ENCODE measurements at places on chromosomes 2 and 18.

- no peak for DNase-seq
These were observed 51.3 kb upstream of the FOSL2 start for GRCh38 chr2:28341208-28341891.

DNA sequence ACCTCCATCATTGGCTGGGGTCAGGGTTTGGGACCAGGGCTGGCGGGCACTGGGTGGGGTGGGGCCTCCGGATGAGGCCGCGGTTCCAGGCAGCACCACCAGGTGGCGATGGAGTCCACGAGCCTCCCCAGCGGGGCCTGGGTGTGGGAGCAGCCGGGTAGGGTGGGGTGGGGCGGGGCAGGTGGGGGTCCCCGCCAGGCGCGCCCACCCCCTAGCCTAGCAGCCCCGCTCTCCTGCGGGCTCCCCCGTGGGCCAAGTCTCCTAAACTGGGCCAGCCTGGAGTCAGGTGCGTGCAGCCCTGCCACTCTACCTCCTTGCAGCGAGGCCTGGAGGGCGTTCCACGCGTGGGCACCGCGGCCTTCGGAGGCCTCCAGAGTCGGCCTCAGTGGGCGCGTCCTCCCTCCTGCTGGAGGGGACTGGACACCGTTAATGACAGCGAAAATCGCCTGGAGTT, 187.5 kb downstream of the TWIST2 start:
- DNase-seq: peak; percentile 23

DNA sequence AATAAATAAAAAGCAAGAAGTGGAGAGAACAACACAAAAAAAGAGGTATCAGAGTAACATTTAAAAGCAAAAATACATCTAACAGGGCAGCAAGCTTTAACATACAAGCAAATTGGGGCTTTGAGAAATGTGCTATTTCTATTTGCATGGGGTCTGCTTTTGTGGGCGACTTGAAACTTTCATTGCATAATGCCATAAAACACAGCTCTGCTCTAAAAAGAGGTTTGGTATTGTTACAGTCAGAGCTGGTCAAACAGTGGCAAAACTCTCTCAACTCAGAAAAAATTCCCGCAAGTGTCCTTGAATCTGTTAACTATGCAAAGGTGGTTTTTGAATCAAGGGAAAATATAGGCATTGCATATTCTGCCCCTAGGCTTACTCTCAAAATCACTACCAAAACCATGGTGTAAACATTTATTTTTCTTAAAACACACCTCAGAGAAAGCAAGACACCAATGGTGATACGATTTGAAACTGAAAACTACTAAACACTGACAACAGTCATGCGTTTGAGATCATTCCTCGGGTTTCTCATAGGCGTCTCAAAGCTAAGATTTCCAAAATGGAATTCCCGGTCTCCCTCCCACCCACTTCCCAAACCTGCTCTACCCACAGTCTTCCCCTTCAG, 45.5 kb downstream of the RNF152 start:
- DNase-seq: no peak

DNA sequence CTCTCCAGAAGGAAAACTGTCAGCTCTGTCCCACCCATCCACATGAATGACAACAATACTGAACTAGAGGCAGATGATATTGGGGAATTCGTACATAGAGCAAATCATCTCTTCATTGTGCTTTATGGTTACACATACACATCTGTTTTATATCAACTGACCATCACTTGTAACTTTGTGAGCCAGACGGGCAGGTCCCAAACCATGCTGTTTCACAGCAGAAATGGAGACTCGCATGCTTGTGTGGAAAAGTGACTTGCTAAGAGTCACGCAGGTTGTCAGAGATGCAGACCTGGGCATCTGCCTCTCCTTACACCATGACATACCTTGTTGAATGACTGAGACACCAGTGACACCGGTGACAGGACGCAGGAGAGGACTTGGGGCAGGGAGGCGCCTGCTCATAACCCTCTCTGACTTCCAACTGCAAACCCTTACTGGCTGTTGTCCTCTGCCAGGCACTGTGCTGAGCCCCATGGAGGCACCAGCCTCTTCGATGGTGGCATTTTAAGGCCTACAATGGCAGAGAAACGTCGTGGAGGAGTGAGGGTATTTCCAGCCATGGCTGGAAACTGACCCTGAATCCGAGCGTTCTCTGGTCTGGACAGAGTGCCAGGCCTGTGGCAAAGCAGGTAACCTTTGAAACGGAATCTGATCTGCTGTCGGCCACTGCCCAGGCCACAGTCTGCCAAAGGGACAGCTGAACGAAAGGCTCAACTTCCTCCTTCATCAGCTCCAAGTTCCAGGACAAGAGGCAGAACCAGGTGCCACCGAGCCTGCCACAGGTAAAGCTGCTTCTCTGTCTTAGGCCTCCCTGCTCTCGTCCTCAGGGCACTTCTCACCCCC, 26.9 kb upstream of the ROCK2 start:
- no peak for DNase-seq

DNA sequence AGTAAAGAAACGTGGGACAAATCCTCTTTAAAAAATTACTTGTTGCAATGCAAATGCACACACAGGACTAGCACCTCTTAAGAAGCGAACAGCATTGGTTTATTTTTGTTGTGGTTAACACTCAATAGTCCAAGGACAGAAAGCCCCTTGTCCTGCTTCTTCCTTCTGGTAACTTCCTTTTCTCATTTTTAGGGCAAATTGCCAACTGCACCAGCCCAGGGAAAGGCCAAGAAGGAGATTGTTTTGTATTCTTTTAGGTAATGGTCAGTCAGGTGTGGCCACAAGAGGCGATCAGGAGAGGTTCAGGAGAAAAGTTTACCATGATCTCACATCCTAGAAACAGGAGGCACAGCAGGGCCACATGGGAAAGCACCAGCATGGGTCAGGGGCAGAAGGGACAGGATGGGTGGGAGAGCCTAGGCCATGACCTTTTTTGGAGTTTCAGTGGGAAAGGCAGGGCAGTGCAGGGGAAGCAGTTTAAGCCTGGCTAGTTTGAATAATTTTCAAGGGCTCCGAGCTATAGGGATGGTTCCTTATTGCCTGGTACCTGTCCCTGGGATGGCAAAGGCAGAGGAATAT, 73.0 kb downstream of the CHRNA1 start:
- peak; percentile 33 for DNase-seq

DNA sequence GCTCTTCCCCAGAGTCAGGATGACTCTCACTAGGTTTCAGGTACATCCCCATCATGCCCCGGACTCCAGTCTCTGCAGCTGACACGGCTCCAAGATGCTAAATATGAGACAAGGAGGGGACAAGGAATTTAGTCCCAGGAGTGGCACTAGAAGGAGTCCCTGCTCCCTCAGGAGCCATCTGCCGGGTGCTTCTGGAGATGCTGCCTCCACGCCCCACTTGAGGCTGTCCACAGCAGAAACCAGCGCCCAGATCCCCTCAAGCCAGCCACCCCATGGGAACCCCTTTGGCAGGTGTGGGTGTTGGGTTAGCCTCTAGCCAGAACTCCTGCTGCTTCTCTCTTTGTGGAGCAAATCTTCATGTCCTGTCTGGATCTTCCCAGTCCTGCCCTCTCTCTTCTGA, 40.3 kb downstream of the BCL11A start:
- no peak for DNase-seq

- peak; percentile 78 for DNase-seq
These were observed 15.1 kb downstream of the COBLL1 start for GRCh38 chr2:164826293-164827243.

GRCh38 chr18:71784777-71785176, 759.4 kb downstream of the CBLN2 start:
- DNase-seq: no peak

- peak; percentile 28 for DNase-seq
These were observed 2.1 kb upstream of the CHCHD5 start for GRCh38 chr2:112582314-112582746.

DNA sequence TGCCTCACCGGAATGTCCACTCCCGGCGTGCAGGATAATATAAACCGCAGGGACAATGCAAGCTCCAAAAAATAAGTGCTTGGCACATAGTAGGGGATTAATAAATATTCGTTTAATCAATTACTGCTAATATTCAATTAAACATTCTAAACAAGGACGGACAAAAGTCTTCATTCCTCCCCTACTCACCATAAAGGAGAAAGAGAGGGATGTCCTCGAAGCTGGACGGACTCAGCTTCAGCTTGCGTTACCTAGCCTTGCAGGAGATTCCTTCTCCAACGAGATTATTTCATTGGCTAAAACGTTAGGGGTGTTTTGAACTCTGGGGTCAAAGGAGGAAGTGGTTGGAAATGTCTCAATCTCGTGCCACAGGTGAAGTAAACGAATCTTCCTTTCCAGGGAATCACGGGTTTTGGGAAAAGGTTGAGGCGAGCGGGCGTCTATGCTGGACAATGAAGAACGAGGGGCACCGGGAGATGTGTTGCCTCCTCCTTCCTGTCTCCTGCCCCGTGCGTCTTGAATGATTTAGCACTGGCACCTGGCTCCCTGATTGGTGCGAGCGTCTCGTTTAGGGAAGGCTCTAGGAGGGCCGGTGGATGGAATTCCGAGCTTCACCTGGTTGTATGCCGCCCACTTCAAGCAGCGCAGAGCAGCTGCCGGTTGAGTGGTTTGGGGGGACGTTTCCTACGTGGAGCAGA, 2.0 kb upstream of the GAD1 start:
- DNase-seq: no peak

DNA sequence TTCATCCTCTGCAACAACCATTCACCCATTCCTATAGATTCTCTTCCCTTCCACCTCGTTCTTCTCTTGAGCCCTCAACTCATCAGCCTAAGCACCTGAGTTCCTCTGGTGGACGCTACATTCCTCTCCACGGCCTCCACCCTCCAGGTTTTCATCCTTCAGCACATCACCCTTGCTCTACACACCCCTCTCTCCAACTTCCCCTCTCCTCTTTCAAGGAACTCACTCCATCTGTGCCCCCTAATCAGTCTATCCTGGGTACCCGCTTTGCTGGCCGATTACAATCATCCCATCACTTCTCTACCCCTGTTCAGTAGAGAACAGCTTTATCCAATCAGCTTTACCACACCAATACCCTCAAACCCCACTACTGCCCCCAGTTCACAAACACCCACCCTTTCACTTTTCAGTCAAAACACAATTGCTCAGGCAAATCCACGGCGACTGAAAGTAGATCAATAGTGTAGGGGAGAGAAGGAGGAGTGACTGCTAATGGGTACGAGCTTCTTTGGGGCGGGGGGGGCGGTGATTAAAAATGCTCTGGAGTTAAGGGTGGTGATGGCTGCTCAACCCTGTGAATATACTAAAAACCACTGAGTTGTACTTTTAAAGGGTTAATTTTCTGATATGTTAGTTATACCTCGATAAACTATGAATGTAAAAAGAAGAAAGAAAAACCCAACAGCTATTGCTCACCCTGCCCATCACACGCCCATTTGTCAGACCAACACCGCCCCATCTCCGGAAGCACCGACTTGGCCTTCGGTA, 857 bp downstream of the DYM start:
- no peak for DNase-seq

- no peak for DNase-seq
These were observed 38.0 kb downstream of the NPC1 start for GRCh38 chr18:23548275-23548674.

DNA sequence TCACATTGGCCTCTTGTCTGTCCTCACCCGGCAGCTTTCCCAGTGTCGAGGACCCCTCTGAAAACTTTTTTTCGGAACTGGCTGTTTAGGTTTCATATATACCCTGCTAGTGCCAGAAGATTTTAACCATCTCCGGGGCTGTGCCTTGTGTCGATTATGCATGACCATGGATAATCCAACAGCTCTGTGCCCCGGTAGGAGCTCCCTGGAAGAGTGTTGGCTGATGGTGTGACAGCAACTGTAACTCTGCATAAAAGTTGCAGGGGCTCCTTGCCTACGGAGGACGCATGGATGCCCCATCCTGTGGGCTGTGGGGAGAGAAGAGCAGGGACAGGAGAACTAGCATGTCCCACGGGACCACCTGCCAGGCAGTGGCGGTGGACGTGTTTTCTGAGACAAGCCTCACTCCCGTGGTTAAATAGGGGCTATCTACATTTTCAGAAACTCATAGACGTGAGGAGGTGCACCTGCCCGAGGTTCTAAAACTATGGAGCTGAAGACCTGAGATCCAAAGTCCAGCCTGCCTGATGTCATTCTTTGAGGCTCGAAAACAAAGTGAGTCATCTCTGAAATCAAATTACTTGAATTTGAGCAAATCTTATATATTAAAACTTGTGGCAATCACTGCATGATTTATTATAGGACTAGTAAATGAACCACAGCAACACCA, 437.2 kb upstream of the HS6ST1 start:
- no peak for DNase-seq

DNA sequence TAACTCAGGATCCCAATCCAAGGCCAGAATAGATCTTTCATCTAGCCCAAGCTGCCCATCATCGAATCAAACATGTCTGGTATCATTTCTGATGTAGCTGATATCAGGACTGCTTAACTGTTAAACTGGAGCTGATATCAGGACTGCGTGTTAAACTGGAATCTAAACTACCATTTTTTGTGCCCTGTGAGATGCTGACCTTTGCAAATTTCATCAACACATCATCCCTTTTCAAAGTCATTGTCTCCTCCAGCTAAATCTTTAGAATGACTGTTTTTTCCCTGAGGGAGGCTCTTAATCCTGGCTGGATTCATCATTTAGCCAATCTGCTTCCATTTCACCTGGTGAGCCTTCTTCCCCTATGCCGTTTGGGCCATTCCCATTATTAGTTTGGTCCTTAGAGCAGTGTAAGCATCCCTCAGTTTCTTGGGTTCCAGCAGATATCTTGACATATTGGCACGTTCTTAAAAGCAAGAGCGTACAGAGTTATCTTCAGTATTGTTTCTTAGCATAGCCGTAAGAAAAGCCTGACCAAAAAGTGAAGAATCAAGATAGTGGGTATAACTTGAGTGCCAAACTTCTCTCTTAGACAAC, 12.3 kb downstream of the RPL31 start:
- DNase-seq: no peak

GRCh38 chr2:41881249-41881648, 166.6 kb upstream of the PKDCC start:
- no peak for DNase-seq

DNA sequence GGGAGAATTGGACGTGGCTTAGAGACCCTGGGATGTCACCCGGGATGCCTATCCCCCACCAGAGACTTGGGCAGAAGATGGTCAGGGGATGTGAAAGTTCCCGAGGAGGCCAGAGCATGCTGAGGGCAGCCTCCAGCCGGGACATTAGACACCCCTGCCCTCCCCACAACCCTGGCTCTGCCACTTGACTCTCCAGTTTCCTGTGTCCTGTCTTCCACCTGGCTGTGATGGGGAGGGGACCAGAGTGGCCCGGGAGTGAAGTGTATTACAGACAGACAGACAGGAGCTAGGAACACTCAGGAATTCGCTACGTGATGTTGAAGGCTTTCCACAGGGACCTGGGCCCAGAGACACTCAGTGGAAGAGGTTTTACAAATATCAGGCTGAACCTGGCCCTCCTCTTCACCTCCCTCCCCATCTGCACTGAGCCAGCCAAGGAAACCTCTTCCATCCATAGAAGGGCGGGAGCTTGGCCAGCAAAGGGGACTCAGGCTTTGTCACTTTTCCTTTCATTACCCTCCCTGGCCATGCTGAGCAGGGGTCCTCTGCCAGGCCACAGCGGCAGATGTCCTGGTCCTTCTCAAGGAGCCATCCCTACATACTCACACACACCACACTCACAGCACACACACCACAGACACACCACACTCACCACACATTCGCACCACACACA, 60.7 kb downstream of the SDC1 start:
- DNase-seq: no peak

- DNase-seq: no peak
These were observed 222.3 kb upstream of the GCFC2 start for GRCh38 chr2:75932996-75933395.
